EH (cell line): ENCODE measurements at places on chromosomes 12 and 14.

GRCh38 chr12:120132054-120132836, 15.7 kb upstream of the RAB35 start:
- DNase-seq: no peak

- DNase-seq: no peak
These were observed 48.0 kb downstream of the ACTN1 start for GRCh38 chr14:68931063-68931462.

GRCh38 chr12:67991158-67991557, 1.9 kb downstream of the IFNG-AS1 start:
- no peak for DNase-seq

DNA sequence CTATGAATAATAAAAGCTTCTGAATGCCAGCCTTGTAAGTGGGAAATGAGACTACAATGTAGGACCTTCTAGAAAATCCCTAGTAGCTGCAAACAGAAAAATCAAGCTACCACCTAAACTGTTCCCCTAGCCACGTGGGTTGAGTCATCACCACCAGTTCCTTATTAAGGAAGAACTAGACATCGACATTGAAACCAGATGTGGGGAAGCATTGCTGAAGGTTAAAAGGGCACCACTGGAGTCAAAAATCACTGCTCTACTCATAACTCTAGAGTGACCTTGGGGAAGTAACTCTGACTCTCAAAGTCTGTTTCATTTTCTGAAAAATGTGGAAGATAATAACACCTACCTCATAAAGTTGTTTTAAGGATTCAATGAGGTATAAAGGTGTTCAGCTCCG, 9.4 kb upstream of the CNIH1 start:
- peak; percentile 80 for DNase-seq

GRCh38 chr14:101364503-101365328, 196.6 kb upstream of the DIO3 start:
- DNase-seq: no peak

GRCh38 chr12:116332705-116333380, 55.4 kb upstream of the MED13L start:
- no peak for DNase-seq

DNA sequence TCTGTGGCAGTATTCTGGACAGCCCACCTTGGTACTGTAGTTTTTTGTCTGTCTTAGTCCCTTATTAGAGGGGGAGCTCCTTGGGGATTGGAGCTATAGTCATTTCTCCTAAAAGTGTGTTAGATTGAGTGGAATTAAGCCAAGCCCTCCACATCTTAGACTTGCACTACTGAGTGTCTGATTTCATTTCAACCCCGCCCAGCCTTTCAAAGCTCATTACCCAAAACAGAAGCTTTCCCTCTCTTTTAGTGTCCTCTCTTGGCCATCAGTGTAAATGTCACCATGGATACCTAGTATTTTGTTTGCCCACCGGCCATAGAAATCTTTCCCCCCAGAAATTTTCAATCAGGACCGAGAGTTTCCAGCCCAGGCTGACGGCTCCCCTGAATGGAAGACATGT, 74.5 kb downstream of the LRRC74A start:
- peak; percentile 64 for DNase-seq

DNA sequence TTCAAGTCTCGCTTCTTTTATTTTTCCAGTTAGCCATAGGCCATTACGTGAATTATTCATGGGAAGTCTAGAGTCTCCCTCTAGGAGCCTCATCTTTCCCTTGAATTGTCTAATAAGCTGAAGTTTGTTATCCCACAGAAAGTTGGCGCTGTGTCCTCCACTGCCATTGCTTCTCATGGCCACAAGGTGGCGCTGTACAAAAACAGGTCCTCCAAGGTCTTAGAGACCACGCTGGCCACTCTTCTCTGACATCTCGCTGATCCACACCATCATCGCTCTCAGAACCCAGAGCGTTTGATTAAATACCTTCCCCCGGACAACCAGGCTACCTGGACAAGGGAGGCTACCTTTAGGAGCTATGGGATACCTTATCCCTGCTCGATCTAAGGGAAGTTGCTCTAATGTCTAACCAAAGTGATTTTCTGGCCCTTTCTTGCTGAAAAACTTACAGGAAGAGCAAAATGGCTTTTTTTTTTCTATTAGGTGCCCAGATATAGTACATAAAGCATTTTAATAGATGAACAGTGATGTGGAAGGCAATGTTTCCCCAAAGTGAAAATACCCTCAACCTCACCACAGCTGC, 110.0 kb downstream of the CCDC60 start:
- DNase-seq: peak; percentile 1

DNA sequence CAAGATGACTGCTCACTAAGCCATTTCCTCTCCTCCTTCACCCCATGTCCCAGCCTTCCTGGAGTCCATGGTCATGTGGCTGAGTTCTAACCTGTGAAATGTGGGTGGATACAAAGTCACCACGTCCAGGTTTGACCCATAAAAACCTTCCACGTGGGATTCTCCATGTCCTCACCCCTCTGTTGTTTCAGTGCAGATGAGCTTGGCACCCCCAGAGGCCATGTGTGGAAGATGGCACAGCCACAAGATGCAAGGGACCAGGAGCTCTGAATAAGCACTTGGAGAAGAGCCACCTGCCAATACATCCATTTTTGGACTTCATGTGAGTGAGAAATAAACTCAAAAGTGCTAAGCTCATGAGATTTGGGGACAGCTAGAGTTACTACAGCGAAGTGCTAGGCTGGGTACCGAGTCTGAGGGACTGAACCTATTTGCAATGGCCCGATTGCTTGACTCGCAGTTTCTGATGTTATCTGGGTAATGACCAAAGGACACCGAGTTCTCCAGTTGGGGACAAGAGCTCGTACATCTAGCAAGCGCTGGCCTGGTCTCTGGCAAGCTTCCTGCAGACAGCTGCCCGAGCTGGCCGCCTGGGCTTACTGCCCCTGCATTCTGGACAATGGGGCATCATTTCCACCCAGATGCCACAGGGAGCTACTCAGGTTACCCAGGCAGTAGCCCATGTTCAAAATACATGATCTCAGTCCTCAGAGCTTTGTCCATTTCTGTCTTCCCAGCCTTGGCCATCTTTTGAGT, 7.7 kb upstream of the SLC24A4 start:
- DNase-seq: no peak

DNA sequence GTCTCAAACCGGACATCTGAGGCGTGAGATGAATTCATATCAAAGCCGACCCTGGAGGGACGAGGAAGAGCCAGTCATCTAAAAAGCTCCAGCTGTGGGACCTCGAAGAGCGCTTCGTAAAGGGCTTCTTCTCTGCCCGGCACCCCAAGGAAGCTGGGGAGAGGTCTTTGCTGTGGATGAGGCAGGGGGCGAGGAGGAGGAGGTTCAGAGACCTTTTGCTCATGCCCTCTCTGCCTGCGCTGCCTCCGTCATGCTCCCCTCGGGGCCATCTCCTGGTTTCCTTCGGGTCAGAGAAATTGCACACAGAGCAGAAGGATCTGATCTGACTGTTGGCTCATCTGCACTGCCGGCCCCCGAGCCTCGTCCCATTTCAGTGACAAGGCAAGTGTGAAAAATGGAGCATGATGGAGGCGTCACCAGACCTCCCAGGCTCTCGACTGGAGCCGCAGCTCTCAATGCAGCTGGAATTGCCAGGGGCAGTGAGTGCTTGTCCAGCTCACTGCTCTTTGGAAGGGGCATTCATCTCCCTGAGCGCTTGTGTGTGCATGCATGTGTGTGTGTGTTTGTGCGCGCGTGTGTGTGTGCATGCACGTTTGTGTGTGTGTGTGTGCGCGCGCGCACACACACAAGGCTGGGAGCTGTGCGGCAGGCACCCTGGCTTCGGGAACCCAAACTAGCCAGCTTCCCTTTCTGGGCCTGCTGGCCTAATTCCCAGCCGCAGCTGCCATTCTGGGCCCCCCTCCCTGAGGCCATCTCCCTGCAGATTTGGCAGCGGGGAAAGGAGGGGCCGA, 9.2 kb downstream of the CABP1 start:
- DNase-seq: peak; percentile 10
